Type B pancreatic cell (in vitro differentiated cells): ENCODE measurements at places on chromosomes 12 and 14. TPM values are rescaled to one million over a fixed set of nuclear protein-coding genes. Genes with fewer than 3 reads are reported as not detected.

- H3K4me3 ChIP-seq, result no peak overlapping the region
- peaks cover 30% of the 10 kb centered on the region for H3K4me1 ChIP-seq
- no peaks in the 10 kb centered on the region for H3K36me3 ChIP-seq
- peak overlapping the region; percentile 58 for H3K27ac ChIP-seq
- DNase-seq, result no peak
These were observed 16.3 kb downstream of the RAPGEF3 start for GRCh38 chr12:47742253-47742825.

DNA sequence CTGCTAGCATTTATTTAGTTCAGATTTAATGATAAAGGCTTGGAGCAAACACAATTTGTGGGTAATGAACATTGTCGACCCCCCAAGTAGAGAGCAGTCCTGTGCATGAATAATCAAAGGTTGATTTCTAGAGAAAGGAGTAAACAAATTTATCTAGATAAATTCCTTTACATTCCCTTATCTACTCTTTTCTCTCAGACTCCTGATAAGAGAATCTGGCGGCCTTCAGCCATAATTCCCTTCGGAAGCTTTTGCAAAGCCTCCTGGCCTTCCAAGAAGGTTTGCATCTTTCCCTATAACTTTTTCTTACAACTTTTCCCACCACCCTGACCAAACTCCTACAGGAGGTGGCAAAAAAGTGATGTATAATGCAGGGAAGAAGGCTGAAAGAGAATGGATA lies 42.1 kb downstream of the TMTC3 start:
- H3K4me1 ChIP-seq, result peaks cover 8% of the 10 kb centered on the region
- no peak overlapping the region for H3K4me3 ChIP-seq
- H3K36me3 ChIP-seq, result peaks cover 60% of the 10 kb centered on the region
- DNase-seq, result no peak
- no peaks in the 10 kb centered on the region for H3K27me3 ChIP-seq

DNA sequence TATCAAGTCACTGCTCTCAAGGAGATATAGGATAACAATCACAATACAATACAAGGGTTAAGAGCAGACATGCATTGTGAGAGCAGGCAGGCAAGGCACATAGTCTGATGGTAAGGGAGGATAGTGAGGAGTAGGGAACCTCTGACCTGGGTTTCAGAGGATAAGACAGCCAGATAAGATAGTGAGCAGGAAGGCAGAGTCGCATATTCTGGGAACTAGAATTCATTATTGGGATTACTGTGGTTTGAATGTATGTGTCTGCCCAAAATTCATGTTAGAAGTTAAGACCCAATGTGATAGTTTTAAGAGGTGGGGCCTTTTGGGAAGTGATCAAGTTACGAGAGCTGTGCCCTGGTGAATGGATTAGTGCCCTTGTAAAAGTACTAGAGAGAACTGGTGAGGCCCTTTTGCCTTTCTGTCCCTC lies 14.4 kb upstream of the ATF1 start:
- DNase-seq, result no peak
- peak overlapping the region; percentile 7 for H3K27ac ChIP-seq
- H3K4me1 ChIP-seq, result peaks cover 10% of the 10 kb centered on the region

Gene TROAP
- 21.7 and 66.3 TPM in 2 replicates for total RNA-seq

DNA sequence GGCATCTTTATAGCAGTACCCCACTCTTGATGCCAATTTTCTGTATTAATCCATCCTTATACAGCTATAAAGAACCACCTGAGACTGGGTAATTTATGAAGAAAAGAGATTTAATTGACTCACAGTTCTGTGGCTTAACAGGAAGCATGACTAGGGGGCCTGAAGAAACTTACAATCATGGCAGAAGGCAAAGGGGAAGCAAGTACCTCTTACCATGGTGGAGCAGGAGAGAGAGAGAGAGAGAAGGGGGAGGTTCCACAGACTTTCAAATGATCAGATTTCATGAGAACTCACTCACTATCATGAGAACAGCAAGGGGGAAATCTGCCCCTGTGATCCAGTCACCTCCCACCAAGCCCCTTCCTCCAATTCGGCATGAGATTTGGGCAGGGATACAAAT lies 84.4 kb downstream of the SLC24A4 start:
- peaks cover 12% of the 10 kb centered on the region for H3K27me3 ChIP-seq
- no peak overlapping the region for H3K27ac ChIP-seq
- H3K36me3 ChIP-seq, result no peaks in the 10 kb centered on the region

- H3K27ac ChIP-seq, result peak overlapping the region; percentile 1
- H3K27me3 ChIP-seq, result peaks cover 3% of the 10 kb centered on the region
- no peak for DNase-seq
- peaks cover 5% of the 10 kb centered on the region for H3K4me1 ChIP-seq
- no peak overlapping the region for H3K4me3 ChIP-seq
These were observed 20.0 kb upstream of the TCP11L2 start for GRCh38 chr12:106282457-106283097.

DNA sequence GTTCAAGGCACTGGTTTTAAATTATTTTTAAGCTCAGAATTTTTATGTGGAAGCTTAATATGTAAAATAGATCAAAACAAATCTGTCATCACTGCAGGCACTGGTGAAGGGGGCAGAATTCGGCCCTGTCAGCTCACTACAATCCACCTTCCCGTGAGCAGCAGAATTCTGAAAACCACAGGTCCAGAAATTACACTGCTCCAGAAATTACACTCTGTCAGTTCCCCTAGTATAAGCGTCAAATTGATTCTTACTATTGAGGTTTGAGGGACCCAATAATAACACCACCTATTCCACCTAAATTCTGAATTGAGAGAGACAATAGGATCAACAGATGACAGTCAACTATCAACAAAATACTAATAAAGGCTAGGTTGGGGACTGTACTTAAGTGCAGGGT lies 245.5 kb downstream of the PHLDA1 start:
- H3K27ac ChIP-seq, result no peak overlapping the region
- H3K27me3 ChIP-seq, result no peaks in the 10 kb centered on the region
- H3K4me3 ChIP-seq, result no peak overlapping the region

DNA sequence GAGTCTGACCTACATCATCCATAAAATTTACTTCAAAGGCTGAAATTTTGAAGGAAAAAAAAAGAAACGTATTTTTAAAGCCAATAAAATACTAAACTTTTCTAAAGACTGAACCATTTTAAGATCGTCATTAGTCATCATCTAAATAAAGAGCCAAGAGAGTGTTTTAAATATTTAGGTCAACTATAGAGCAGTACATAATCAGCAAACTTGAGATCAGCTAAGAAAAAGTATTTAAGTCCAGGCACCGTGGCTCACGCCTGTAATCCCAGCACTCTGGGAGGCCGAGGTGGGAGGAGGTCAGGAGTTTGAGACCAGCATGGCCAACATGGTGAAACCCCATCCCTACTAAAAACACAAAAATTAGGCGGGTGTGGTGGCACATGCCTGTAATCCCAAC lies 35.5 kb downstream of the HECTD1 start:
- no peak overlapping the region for H3K4me3 ChIP-seq
- no peaks in the 10 kb centered on the region for H3K4me1 ChIP-seq
- no peak for DNase-seq
- no peak overlapping the region for H3K27ac ChIP-seq

- H3K27me3 ChIP-seq, result no peaks in the 10 kb centered on the region
- no peak for DNase-seq
- H3K27ac ChIP-seq, result no peak overlapping the region
- peaks cover 5% of the 10 kb centered on the region for H3K4me1 ChIP-seq
These were observed 64.9 kb downstream of the DDX51 start for GRCh38 chr12:132079200-132079599.

DNA sequence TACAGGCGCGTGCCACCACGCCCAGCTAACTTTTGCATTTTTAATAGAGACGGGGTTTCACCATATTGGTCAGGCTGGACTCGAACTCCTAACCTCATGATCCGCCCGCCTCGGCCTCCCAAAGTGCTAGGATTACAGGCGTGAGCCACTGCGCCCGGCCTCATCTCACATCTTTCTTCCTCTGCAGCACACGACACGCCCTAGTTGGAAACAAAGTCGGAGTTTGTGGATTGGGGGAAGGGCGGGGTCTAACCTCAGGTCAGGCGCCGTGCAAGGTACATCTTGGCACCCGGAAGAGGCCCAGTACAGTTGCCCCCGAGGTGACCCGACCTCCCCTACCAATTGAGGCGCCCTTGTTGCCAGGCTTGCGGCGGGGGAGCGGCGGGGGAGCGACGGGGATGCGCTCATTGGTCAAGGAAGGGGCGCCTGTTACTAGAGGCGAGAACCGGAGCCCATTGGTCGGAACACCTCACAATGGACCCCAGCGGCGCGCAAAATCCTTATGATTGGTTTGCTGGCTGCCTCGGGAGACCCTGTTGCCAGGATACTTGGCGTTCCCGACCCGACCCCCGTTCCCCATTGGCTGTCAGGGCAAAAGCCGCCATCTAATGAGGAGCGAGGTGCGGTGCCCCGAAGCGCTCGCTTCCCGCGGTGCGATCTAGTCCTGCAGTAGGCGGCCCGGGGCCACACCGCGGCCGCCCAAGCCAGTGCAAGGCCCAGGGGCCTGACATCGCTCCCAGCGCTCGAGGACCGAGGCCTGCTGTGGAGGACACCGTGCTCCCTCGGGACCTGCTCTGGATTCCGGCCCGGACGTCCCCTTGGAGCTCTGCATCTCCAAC lies at the start of gene REC8:
Gene REC8, plus strand, starts transcription at position 659 of the 839 bp plus-strand sequence. CDS start 473 bp downstream, outside the sequence.
- peak within 1 kb of the TSS; percentile 90 for H3K27ac ChIP-seq
- peak within 1 kb of the TSS; percentile 92 for H3K4me3 ChIP-seq
- no peaks in the 10 kb centered on the region for H3K27me3 ChIP-seq
- peaks cover 21% of the 10 kb centered on the region for H3K36me3 ChIP-seq
- peak; percentile 97 for DNase-seq

DNA sequence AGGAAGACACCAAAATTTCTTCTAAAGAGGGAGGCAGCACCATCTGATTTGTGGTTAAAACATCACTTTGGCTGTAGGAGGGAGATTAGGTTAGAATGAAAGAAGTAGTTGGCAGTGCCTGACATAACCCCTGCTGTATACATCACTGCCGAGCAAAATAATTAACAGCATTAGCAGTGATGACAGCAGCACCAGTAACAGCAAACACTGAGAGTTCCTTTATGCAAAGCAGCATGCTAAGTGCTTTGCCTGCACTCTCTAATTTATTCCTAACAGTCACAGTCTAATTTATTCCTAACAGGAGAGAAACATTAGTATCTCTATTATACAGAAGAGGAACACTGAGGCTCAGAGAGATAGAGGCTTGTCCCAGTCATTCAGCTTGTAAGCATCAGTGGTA lies 1469.7 kb downstream of the AACS start:
- no peaks in the 10 kb centered on the region for H3K36me3 ChIP-seq
- no peak for DNase-seq
- no peak overlapping the region for H3K4me3 ChIP-seq
- peaks cover 14% of the 10 kb centered on the region for H3K4me1 ChIP-seq
- no peak overlapping the region for H3K27ac ChIP-seq

DNA sequence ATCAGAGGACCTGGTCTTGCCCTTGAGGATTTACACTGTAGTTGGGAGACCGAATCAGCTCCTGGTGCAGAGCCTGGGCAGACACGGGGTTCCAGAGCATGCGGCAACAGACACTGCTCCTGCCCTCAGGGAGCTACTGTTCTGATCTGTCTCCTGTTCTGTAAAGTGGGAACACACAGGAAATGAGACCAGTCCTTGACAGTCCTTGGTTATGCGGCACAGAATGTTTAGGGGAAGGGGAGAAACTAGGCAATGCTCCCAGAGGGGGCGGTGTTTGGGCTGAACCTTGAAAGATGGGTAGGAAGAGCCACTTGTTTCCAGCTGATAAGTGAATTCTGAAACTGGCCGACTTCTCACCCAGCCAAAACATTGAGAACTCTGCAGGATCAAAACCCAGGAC lies 132.4 kb downstream of the ZFP36L1 start:
- H3K4me1 ChIP-seq, result peaks cover 59% of the 10 kb centered on the region
- H3K27me3 ChIP-seq, result no peaks in the 10 kb centered on the region

DNA sequence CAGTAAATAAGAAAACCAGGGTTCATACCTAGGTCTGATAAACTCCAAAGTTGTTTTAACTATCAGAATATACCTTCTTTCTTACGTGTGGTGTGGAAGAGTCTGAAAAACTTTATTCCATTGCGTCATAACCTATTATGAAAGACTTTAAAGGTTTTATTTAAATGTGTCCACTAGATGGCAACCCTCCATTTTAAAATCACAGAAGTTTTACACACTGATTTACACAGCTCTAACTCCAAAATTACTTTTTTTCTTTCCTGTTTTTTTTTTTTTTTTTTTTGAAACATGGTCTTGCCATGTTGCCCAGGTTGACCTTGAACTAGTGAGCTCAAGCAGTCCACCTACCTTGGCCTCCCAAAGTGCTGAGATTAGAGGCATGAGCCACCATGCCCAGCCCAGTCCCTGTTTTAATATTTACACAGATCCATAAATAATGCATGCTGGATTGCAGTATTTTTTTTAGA lies 17.3 kb upstream of the TMPRSS12 start:
- peak overlapping the region; percentile 48 for H3K27ac ChIP-seq
- no peaks in the 10 kb centered on the region for H3K36me3 ChIP-seq
- no peaks in the 10 kb centered on the region for H3K27me3 ChIP-seq
- no peak overlapping the region for H3K4me3 ChIP-seq
- no peak for DNase-seq
- no peaks in the 10 kb centered on the region for H3K4me1 ChIP-seq

Gene WNT1
- 28.9 TPM in 1 of 2 replicates, not detected in the other for total RNA-seq

- no peak for DNase-seq
- no peaks in the 10 kb centered on the region for H3K4me1 ChIP-seq
- no peak overlapping the region for H3K27ac ChIP-seq
- H3K4me3 ChIP-seq, result no peak overlapping the region
These were observed 17.9 kb upstream of the DHRS7 start for GRCh38 chr14:60183138-60183537.

GRCh38 chr14:58873228-58873953 lies 235.6 kb downstream of the DACT1 start:
- no peak overlapping the region for H3K27ac ChIP-seq
- H3K4me1 ChIP-seq, result peaks cover 20% of the 10 kb centered on the region
- no peaks in the 10 kb centered on the region for H3K27me3 ChIP-seq
- no peak overlapping the region for H3K4me3 ChIP-seq
- no peak for DNase-seq

Gene SYCP3
- 0.07 TPM in 1 of 2 replicates, not detected in the other for total RNA-seq

DNA sequence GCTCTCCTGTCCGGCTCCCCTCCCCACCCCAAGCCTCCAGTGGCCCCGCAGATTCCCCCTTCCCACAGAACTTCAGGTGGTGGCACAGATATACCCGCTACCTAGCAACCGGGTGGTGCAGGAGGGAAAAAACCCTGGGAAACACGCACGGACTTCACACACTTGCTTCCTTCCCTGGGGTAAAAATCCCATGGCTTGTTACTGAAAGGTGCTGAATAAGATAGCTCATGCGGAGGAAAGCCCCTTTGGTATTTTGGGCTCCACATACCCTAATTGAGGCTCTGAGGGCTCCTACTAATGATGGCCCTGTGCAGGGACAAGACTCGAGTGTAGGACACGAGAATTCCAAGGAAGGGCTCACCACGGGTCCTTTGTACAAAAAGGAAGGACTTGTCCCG lies 869 bp upstream of the RIMBP2 start:
- no peaks in the 10 kb centered on the region for H3K36me3 ChIP-seq
- no peak overlapping the region for H3K27ac ChIP-seq
- H3K4me1 ChIP-seq, result peaks cover 30% of the 10 kb centered on the region
- DNase-seq, result no peak

DNA sequence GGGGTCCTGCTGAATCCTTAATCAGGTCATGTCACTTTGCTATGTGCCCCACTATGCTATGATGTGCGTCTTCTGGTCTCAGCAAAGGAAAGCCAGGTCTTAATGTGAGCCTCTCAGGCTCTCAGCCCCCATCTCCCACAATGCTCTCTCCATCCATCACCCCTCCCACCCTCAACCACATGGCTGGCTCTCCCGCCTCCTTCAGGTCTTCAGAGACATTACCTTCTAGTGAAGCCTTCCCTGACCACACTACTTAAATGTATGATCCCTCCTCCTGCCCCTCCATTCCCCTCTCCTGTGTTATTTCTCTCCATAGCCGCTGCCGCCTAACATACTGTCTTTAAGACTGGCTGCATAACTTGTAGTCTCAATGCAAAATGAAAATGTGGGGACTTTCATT lies 50.5 kb downstream of the KRT80 start:
- no peak for DNase-seq
- H3K36me3 ChIP-seq, result no peaks in the 10 kb centered on the region
- peaks cover 6% of the 10 kb centered on the region for H3K27me3 ChIP-seq
- no peak overlapping the region for H3K4me3 ChIP-seq
